ENCODE measurements at places on chromosomes 6 and 20.

GRCh38 chr20:43941476-43942200, 27.0 kb downstream of the TOX2 start:
- peak; percentile 45 for DNase-seq

- no peak for DNase-seq
Measured at GRCh38 chr6:139765825-139766285, 391.4 kb upstream of the CITED2 start.

- DNase-seq: no peak
Measured at GRCh38 chr6:92989656-92990055, 429.7 kb downstream of the EPHA7 start.

GRCh38 chr6:53543359-53544216, 1.3 kb downstream of the GCLC start:
- peak; percentile 49 for DNase-seq

GRCh38 chr6:117264369-117264691, 1.0 kb upstream of the VGLL2 start:
- no peak for DNase-seq

DNA sequence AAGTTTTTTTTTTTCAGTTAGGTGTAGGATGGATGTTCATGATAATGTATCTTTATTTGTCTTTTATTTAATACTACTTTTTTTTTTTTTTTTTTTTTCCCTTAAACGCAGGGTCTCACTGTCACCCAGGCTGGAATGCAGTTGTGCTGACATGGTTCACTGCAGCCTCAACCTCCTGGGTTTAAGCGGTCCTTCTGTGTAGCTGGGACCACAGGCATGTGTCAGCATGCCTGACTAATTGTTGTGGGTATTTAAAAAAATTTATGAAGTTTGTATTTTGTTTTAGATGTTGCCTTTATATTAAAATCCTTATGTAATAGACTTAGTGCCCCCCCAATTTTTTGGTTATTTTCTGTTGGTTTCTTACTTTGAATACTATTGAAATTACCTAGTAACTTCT, 42.6 kb downstream of the NCOA3 start:
- no peak for DNase-seq

GRCh38 chr6:143197377-143197776, 136.7 kb downstream of the AIG1 start:
- no peak for DNase-seq

- DNase-seq: no peak
Measured at GRCh38 chr6:89989742-89990141, 95.5 kb downstream of the GJA10 start.

DNA sequence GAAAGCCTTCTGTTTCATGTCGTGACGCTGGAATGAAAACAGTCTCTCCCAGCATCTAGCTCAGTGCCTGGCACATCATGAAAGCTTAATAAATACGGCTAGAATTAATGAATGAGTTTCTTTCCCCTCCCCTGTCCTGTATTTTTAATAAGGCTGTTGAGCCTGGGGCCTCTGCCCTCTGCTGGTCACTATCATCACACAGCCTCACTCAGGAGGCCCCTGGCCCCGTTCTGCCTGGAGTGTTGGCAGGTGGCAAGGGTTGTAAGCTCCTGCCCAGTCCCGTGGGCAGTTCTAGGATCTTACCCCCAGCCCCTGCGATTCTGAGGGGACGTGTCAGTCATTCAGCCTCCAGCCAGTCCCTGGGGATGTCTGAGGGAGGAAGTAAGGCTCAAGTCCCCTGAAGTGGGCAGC, 41.4 kb downstream of the PHACTR3 start:
- DNase-seq: peak; percentile 3

DNA sequence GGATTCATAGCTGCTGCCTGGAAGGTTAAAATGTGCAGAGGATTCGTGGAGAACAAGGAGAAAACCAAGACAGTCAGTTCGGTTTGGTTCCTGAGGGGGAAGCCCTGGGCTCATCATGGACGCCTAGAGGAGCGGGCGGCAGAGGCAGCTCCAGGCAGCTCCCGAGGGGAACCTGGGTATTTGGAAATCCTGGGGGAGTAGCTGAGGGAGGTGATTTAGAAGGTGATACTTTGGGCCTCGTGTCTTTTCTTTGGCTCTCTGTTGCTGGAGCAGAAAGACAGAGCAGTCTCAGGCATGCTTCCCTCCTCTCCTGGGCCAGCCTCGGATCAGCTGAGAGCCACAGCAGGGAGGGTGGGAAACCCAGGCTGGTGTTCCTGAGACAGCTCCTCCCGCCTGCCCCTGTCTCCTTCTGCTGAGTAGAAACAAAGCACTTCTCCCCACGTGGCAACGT, 139.5 kb downstream of the DLL1 start:
- DNase-seq: no peak

DNA sequence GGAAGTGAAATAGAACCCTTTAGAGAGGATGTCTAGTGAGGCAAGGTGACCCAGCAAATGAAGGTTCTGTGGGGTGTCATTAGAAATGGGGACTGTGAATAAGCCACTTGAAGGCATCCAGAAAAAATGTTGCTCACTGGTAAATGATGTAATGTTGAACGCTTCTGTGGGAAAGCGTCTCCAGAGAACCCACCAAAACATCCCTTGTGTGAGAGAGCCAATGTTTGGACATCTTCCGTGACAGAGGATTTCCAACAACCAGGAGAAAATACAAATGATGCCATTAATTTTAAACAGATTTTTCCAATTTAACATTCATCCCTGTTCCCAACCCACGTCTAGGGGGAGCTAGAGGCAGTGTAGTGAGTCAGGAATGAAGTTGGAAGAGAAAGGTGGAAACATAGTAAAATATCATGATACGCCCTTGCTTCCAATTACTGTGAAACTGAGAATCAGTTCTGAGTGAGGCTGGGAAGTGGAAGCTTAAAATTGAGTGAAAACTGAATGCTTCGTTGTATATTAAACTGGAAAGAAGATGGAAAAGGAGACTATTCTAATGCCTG, 584.2 kb downstream of the CD109 start:
- no peak for DNase-seq

DNA sequence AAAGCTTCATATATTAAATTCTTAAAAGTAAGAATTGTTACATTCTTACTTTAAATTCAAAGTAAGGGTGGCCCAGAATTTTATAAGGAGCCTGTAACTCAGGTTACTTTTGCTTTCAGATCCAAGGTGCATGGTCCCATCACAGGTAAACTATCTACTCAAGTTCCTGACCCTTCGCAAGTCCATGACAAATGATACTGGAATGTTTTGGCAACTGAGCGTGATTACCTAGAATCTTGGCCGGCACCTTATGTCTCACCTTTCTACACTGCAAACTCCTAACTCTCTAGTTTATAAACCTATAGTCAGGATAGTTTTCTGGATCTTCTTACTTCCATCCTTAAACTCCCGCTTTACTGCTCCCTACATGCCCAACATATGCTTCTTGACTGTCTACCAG, 67.9 kb upstream of the HMGN3 start:
- DNase-seq: no peak

DNA sequence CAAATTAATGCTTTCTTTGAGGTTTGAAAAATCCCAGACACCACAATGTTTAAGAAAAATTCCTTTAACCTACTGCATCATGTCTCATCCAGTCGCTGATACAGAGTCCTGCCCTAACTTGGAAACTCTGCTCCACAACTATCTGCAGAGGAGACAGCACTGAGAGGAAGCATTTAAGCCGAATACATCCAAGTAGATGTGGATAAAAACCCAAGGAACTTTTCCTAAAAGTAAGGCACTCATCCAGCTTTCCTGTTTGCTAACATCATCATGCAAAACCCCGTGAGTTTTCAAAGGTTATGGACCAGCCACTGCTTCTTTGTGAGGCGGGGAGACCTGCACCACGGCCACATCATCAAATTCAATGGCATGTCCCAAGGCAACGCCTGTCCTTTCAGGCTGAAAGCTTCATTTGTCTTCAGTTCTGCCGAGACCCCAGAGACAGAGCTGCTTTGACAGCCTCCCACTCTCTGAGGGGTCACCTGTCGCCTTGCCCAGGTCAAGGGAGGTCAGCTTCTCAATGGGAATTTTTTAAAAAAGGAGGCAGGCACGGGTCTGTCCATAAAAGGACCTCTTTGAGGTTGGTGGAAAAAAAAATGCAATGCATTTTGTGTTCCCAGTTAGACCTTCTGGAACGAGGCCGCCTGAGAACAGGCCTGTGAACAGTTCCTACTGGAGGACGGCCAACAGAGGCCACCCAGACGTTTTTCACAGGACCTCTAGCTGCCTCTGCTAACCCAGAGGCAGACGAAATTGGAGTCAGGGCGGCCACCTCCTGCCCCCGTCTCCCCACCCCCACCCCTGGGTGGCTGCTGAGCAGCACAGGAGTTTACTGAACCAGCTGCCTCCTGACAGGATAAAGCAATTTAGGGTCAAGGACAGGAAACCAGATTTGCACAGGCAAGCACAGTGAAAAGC, 142.5 kb upstream of the HDDC2 start:
- DNase-seq: no peak

DNA sequence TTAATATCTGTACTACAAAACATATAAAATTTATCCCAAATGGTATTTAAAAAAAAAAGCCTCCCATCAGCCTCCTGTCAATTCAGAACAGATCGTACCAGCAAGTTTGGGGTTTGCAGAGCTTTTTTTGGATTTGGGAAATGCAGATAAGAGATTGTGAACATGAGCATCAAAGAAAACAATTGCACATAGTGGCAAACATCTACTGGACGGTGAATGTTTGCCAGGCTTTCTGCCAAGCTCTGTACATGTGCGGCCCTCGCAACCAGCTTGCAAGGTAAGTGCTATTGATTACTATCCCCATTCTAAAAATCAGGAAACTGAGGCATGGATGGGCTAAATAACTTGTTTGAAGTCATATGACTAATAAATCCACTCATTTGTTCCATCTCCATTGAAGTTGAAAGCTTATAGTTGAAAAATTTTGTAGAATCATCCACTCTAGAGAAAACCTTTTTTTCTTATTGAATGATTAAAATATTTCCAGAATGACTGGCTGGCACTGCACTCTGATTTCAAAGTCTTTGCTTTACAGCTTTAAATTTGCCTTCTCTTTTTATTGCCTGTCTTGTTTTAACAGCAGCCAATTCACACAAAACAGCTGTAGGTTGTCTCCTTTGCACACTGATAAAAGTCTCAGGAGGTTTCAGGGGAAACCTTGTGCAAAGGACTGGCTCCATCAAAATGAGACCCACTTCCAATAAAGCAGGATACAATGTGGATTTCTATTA, 37.4 kb upstream of the SIRT5 start:
- DNase-seq: no peak

- DNase-seq: peak; percentile 81
Measured at GRCh38 chr6:159062564-159062945, 17.8 kb upstream of the TAGAP start.

GRCh38 chr20:63750807-63751470, 11.4 kb downstream of the SLC2A4RG start:
- DNase-seq: no peak

DNA sequence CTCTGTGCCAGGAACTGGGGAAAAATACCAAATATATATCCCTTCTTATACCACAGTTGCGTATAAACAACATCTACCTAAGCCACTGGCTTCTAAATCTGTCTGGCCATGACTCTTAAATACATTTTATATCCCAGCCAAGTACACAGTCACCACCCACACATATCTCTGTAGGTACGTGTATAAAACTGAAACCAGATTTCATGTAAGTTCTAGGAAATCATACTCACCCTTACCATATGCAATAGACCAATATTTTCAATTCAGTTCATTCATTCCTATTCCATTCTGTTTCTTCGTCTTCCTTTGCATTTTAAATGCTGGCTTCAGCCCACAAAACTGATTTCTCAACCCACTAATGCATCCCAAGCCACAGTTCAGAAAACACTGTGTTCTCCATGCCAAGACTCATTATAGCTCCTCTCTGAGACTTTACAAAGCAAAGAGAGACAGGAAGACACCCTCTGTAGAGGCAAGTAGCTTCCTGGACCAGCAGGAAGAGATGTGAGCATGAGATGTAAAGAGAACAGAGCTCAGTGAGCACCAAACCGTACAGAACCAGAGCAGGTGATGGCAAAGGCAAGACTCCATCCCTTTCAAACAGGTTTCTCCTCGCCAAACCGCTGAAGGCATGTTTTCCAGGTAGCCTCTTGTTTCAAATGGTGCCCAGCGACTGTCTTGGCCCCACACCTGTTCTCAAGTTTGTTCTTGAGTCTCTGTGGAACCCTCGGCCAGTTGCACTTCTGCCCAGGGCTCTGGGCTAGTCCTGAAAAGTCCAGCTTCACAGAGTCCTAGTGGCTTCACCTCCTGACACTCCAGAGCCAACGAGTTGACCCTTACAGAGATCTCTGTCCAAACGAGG, 18.7 kb downstream of the FAM50B start:
- DNase-seq: no peak

- no peak for DNase-seq
Measured at GRCh38 chr20:58028123-58028522, 200.3 kb downstream of the ANKRD60 start.

- no peak for DNase-seq
Measured at GRCh38 chr6:123668063-123668462, 31.3 kb upstream of the TRDN start.

DNA sequence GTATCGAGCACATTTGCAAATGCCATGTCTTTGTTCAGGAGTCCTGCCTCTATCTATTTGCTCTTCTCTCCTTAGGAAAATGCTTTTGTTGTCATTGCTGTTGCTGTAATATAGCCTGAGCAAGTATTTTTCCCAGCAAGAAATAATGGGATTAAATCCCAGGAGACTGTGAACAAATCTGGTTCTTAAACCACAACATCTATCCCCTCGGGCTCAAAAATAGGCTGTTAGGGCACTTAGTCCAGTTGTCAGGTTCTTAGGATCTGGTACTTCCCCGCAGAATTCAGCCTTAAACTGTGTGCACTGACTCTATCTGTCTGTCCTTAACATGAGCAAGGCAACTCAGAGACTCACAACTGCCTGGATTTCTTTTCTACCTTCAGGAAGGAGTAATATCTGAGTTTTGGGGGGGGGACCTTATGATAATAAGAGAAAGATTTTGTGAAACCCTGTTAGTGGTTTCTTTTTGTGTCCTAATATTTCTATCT, 437.5 kb downstream of the HTR1B start:
- no peak for DNase-seq

- DNase-seq: no peak
Measured at GRCh38 chr6:35055891-35056290, 85.2 kb downstream of the TCP11 start.

DNA sequence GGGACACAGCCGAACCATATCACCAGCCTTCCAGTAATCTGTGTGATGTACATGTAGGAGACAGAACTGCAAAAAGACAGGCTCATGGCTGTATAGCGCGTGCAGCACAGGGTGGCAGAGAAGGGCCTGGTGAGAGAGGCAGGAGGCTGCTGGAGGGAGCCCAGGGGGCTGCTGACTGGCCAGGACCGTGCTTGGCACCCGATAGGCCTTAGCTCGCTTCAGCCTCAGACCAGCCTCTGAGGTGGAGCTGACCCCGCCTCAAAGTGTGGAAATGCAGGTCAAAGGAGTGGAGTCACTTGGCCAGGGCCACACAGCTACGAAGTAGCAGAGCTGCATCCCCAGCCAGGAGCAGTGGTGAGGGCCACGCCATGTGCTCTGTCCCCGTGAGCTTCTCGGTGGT, 707.6 kb downstream of the QKI start:
- no peak for DNase-seq
